DMS53 (cell line): ENCODE measurements at places on chromosomes 5 and 9.

DNA sequence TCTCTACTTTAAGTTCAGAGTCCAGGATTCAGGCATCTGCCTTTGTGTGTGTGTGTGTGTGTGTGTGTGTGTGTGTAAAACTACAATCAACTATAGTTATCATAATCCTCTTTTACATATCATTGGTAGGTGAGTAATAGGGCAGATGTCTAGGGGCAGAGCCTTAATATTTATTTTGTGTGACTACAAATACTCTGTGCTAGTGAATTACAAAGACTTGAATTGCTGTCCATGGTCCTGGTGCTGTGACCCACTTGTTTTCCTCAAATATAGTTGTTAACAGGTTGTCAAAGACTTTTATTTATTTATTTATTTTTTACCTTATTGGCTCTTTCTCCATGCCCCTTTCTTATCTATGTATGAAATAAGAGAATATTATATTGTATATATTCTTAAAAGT lies 196.8 kb downstream of the ANXA1 start:
- DNase-seq: peak; percentile 7

- no peak for DNase-seq
Observed at GRCh38 chr9:122779181-122779580, 9.6 kb upstream of the OR5C1 start.

GRCh38 chr5:65327582-65327981 lies 154.1 kb downstream of the ADAMTS6 start:
- DNase-seq: no peak

DNA sequence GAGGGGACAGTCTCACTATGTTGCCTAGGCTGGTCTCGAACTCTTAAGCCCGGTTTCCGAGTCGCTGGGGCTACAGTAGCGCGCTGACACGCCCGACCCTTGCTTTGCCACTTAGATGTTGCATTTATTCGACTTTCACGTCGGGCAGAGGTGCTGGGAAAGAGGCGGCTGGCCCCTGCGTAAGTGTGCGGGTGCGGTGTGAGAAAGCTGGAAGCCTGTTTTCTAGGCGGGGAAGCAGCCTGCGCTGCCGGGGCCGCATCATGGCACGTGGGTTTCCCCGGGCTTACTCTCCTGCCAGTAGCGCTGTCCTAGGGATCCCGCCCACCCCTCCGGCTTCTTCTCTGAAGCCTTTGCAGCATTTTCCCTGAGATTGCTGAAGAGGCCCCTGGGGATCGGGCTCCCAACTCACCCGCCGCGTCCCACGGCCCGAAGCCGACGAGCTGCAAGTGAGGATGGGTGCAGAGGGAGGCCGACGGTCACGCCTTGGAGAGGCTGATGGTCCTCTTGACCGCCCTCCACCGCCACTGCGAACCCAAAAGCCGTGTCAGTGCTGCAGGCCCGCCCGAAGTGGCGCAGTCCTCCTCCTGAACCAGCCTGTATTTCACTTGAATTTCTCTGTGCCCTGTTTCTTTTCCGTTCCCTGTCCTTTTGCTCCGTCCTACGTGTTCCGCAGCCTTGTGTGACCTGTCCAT lies 5.8 kb upstream of the TRIM41 start:
- no peak for DNase-seq

- DNase-seq: peak; percentile 54
Observed at GRCh38 chr5:4579679-4580078, 560.5 kb upstream of the ADAMTS16 start.

DNA sequence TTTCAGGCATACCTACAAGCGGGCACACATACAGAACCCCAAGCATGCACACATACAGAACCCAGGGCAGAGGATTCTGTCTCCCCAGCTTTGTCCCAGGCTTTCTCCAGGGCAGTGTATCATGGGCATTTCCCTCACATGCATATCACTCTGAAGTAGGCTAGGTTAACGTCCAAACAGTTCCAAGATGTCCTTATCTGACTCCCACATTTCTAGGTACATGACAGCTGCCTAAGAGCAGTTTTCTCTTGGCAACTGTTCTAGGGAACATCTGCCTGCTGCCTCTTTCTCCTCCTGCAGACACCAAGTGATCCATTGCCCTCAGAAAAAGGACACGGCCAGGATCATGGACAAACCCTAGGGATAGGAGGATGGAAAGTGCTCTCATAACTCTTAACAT lies 84.9 kb upstream of the NR3C1 start:
- no peak for DNase-seq

DNA sequence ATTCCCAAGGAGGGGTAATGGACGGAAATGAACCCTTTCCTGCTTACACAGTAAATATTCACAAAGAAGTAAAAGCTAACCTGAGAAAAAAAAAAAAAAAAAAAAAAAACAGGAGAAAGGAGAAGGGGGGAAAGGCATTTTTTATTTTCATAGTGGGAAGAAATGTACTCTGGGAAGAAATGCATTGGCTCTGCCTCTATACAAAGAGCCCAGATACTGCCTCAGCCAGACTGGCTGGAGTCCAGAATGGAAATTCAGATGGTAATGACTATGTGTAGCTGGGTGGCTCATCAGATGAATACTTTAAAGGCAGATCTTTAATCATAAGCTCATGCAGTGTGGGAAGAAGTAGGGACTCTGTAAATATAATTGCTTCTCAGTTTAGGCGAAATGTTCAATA lies 124.9 kb upstream of the ZNF608 start:
- no peak for DNase-seq

- no peak for DNase-seq
Observed at GRCh38 chr9:83372957-83373356, 165.2 kb downstream of the FRMD3 start.

GRCh38 chr9:129141066-129142041 lies 30.1 kb downstream of the PTPA start:
- no peak for DNase-seq

DNA sequence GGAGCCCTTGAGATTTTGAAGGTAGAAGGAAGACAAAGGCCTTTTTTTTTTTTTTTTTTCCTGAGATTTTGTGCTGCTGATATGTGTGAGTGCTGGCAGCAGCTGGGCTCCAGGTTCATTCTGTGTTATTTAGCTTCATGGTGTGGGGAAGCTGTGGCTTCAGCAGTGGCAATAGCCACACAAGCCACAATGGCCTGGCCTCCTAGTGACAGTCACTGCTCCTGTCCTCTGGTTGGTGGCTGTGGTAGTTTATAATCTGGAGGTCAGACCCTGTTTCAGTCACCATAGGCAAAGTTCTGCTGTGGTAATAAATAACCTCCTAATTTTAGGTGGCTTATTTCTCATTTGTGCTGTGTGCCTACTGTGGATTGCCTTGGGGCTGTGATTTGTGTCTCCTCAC lies 28.2 kb upstream of the GPR151 start:
- no peak for DNase-seq

DNA sequence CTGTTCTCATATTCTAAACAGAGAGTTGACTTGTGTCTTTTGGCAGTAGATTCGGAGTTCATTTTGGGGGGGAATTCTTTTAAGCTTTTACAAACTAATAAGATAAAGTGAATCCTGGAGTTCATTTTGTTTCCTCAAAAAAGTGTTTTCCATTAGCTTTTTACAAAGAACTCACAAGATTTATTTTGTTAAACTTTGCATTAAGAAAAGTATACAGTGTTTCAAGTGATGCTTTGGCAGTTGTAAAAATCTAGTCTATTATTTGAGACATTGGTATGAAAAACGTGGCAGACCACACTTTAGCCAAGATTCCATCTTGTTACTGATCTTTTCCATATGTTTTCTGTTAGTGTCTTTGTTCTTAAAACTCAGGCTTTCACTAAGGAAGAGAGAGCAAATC lies 1.2 kb upstream of the OMD start:
- DNase-seq: no peak

GRCh38 chr9:96241391-96241809 lies 60.6 kb downstream of the HSD17B3 start:
- DNase-seq: peak; percentile 30

DNA sequence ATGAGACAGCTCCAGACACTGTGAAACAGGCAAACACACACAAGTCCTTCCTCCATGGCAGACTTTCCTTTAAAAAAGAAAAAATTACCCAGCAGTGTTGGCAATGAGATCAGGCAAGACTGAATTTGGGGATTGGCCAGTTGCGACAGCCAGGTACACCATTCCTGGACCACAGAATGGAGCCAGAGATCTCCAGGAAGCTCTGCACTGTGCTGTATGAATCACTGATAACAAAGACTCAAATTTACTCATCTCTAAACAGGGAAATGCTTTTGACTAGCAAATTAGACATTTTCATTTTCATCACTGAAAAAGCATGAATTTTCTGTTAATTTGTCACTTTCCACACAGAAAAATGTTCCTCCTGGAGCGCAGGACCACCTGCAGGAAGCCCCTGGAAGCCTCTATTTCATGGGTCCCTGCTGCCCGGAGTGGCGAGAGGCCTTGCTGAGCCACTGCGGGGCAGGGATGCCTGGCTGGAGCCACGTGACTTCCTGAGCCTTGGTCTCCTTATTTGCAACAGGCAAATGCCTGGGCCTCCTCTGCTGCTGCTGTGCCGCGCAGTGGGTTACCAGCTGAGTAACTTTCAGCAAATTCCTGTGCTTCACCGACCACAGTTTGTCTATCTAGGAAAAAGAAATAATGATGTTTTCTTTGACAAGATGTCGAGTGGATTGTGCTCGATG lies 185.9 kb upstream of the ZNF618 start:
- no peak for DNase-seq

DNA sequence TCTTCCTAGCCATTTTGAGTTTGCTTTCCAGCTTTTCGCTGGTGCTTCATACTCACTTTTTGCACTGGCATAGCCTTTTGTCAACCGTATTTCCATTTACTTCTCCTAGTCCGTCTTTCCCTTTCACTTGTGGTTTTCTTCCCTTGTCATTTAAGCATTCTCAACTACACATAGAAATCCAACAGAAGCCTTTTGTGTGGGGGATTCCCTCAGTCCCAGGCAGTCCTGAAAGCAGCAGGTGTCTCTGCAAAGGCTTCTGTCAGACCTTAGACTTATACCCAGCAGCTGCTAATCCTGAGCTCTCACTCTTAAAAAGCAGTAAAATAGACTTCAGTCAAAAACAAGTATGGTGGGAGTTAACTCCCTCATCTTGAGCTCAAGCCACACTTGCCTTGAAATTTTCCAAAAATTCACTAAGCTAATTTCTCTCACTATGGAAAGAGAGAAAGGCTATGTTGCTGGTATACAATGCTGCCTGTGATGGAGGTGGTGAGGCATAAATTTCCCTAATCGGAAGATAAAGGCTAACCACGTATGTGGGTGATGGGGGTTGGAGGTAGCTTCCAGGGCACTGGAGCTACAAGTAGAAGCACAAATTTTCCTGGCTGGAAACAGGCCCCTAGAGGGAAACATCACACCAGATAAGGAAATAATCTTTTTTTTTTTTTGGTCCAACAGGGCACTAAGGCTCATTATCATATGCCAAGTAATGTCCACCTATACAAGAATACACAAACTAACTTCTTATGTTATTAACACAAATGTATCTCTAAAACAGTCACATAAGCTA lies 34.8 kb upstream of the IFNK start:
- DNase-seq: no peak

DNA sequence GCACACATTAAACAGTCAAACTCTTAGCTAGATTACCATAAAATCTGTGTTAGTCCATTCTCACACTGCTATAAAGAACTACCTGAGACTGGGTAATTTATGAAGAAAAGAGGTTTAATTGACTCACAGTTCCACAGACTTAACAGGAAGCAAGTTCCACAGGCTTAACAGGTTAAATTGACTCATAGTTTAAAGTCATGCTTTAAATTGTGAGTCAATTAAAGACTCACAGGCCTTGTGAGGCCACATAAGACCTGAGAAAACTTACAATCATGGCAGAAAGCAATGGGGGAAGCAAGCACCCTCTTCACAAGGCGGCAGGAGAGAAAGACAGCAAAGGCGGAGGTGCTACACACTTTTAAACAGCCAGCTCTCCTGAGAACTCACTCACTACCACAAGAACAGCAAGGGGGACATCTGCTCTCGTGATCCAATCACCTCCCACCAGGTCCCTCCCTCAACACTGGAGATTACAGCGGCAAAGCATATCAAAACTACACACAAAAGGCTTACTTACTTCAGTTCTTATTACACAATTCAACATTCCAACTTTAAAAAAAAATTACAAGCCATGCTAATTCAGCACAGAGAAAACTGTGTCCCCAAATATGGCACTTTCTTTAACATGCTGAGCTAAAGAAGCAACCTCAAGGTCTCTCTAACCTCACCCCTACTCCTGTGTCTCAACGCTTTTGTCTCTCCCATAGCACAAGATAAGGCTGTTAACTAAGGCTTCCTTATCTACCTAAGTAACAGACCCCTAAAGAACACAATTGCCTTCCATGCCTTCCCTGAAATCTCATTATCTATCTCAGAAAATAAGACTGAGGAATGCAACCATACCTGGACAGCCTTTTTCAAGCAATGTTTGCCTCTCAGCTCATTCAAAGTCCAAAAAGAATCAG lies 805.1 kb downstream of the NR2F1-AS1 start:
- DNase-seq: no peak

DNA sequence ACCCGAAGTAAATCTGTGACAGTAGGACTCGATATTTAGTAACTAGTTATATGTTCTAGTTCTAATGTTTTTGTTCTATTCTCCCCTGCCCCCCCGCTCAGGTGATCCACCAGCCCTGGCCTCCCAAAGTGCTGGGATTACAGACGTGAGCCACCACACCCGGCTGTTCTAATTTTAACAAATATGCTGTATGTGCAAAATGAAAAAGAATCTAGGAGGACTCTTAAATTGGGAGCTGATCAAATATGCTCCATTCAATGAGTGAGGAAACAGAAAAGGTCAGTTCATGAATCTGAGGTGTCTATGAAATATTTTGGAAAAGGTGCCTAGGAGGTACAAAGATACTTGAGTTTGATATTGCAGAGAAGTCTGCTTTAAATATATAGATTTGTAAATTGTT lies 16.8 kb downstream of the CENPK start:
- DNase-seq: no peak

DNA sequence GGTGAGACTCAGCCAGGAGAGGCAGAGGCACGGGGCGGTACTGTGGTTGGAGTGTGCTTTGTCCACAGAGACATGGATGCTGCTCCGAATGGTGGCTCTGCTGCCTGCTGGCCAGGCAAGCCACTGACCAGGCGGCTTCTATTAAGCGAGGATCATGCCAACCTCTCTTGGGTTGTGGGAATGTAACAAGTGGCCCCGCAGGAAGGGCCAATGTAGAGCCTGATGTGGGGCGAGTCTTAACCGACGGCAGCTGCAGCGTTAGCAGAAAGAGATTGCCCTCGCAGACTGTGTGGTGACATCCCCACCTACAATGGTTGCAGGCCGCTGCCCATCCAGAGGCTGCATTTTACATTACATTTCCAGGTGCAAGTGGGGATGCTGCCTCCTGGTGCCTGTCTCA lies 46.6 kb upstream of the SLC25A51 start:
- DNase-seq: no peak

- no peak for DNase-seq
Observed at GRCh38 chr9:136616948-136617695, 45.6 kb upstream of the EGFL7 start.

- DNase-seq: no peak
Observed at GRCh38 chr9:130887494-130888144, 9.0 kb downstream of the QRFP start.

- DNase-seq: no peak
Observed at GRCh38 chr9:120680161-120680560, 34.1 kb downstream of the MEGF9 start.

GRCh38 chr5:154514331-154514730 lies 36.3 kb upstream of the HAND1 start:
- no peak for DNase-seq

GRCh38 chr9:121640076-121640475 lies 11.4 kb upstream of the DAB2IP start:
- DNase-seq: peak; percentile 64
